CD8-positive, alpha-beta memory T cell (primary cell): ENCODE measurements at places on chromosomes 6 and 20. TPM values are rescaled to one million over a fixed set of nuclear protein-coding genes. Genes with fewer than 3 reads are reported as not detected.

DNA sequence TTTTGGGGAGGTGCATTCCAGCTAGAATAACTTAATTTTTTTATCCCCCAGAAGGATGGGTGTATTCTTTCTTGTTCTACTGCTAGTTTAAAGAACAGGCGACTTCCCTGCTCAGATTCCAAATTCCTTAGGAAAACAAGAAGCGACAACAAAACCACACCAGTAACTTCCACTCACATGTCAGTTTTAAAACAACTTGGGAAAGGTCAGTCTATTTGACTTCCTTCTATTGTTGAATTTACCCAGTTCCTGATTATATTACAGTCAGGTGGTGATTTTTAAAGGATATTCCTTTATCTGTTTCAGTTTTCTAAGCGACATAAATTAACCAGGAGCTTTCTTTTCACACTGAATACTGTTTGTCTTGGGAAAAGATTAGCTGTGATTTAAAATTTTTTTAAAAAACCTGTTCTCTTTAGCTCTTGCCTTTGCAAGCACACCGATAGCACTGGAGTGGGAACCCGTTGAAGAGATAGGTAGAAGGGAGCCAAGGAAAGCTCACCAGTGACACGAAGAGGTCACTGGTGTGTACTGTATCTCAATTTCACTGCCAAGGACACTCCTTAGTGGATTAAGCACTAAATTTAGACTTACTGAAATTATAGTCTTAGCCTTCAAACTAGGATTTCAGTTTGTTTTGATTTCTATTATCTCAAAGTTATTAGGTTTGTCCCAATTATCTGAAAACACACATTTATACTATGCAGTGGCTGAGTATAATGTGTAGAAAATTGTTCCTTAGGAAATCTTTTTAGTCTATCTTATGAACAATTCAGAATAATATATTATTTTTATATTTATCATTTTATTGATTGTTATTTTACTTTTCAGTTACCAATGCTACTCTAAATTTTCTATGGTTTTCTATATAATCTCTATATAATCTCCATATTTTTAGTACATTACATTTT, 22.3 kb downstream of the MARCKS start:
- no peak for DNase-seq

DNA sequence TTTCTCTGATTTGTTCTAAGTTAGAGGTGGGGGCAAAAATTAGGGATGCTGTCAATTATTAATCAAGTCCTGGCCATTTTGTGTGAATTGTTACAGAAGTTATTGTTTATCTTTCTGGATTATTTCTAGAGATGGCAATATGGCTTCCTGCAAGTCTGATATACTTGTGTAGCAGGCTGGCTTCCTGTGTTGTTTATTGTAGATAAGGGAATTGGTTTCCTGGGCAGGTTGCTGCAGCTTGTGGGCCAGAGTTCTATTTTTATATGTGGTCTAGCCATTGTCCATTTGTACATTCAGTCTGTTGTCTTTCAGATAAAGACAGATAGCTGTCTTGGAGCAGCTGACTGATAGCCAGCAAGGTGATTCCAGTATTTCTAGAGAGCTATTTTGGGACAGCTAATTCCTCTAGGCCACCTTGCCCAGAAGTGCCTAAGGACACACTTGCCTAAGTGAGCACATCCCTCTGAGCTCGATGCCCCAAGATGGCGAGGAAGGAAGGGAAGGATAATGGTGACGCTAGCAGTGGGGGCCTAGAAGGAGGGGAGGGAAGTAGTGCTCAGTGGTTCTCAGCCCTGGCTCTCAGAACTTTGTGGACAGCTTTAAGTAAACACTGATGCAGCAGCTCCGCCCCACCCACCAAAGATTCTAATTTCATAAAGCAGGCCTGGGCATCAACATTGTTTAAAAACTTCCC, 25.5 kb downstream of the DDO start:
- DNase-seq = no peak

DNA sequence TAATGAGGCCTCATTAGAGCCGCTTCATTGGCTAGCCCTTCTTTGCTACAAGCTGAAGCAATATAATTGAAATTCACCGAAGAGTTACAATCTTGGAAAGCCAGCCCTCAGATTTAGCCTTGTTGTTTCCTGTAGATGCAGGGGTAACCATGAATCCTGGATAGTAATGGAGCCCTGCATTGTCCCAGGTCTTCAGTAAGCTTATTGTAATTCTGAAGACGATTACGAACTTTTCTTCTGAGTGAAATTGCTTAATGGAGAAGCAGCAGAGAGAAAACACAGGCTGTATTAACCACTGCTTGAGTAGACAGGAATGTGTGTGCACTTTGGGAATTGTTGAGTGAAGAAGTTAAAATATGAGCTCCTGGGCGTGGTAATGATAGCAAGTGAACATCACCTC, 26.3 kb upstream of the NAA20 start:
- DNase-seq = no peak

GRCh38 chr6:151958332-151958731, 150.8 kb downstream of the ESR1 start:
- no peak for DNase-seq

The PRPH2 gene
- total RNA-seq = not detected
